ENCODE measurements at places on chromosomes 7 and 10. TPM values are rescaled to one million over a fixed set of nuclear protein-coding genes. Genes with fewer than 3 reads are reported as not detected.

Gene EDRF1
- polyA plus RNA-seq: 43.1 TPM

Gene LRRC17
- polyA plus RNA-seq: 2.6 TPM

Gene TMEM178B
- 0.68 TPM for polyA plus RNA-seq

Gene IGFBP3
- 96.0 TPM for polyA plus RNA-seq

Gene OPN1SW
- polyA plus RNA-seq: 0.07 TPM

Gene SEMA4G
- 1.2 TPM for polyA plus RNA-seq

DNA sequence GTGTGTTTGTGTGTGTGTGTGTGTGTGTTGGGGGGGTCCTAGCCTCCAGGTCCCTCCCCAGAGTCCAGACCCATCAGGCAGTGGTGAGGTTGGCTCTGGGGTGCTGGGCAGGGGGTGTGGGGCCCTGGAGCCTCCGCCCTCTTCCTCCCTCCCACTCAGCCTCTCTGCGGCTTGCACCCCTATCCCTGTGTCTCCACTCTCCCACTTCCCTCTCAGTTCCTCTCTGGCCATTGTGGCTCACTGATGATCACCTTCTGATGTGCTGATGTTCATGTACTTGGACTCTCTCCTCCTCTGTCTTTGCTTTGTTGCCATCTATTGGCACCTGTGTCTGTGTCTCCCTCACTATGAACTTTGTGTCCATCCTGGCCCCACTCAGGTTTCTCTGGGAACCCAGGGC lies 298.7 kb downstream of the ZEB1 start:
- DNase-seq: no peak
- H3K36me3 ChIP-seq: no peaks in the 10 kb centered on the region
- peaks cover 8% of the 10 kb centered on the region for H3K4me1 ChIP-seq
- no peak overlapping the region for H3K4me3 ChIP-seq

DNA sequence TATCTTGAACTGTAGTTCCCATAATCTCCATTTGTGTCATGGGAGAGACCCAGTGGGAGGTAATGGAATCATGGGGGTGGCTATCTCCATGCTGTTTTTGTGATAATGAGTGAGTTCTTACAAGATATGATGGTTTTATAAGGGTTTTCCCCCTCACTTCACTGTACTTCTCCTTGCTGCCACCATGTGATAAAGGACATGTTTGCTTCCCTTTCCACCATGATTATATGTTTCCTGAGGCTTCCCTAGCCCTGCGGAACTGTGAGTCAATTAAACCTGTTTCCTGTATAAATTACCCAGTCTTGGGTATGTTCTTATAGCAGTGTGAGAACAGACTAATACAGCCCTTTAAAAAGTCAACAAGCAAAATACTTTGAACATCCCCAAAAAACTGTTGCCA lies 427.7 kb downstream of the HTR7 start:
- H3K4me1 ChIP-seq: no peaks in the 10 kb centered on the region
- no peaks in the 10 kb centered on the region for H3K27me3 ChIP-seq
- H3K27ac ChIP-seq: no peak overlapping the region
- no peaks in the 10 kb centered on the region for H3K36me3 ChIP-seq
- no peak for DNase-seq

GRCh38 chr10:283916-284356 lies 148.7 kb downstream of the ZMYND11 start:
- no peaks in the 10 kb centered on the region for H3K4me1 ChIP-seq
- no peak for DNase-seq
- H3K36me3 ChIP-seq: no peaks in the 10 kb centered on the region
- H3K4me3 ChIP-seq: no peak overlapping the region

DNA sequence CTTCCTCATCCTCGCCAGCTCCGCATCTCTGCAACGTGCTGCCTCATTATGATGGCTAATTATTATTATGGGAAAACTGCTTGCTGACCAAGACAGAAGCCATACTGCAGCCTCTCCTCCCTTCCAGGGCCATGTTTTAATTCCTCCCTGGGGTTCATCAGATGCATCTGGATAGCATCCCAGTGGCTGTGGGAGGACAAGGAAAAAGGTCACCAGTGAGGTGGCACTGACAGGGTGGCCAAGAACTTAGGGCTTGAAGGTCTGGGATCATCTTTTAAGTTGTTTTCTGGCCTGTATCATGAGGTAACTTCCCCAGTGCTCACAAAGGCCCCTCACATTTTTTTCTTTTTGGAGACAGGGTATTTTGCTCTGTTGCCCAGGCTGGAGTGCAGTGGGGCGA lies 39.6 kb downstream of the KCNH2 start:
- peaks cover 9% of the 10 kb centered on the region for H3K27me3 ChIP-seq
- DNase-seq: no peak
- H3K4me3 ChIP-seq: no peak overlapping the region

DNA sequence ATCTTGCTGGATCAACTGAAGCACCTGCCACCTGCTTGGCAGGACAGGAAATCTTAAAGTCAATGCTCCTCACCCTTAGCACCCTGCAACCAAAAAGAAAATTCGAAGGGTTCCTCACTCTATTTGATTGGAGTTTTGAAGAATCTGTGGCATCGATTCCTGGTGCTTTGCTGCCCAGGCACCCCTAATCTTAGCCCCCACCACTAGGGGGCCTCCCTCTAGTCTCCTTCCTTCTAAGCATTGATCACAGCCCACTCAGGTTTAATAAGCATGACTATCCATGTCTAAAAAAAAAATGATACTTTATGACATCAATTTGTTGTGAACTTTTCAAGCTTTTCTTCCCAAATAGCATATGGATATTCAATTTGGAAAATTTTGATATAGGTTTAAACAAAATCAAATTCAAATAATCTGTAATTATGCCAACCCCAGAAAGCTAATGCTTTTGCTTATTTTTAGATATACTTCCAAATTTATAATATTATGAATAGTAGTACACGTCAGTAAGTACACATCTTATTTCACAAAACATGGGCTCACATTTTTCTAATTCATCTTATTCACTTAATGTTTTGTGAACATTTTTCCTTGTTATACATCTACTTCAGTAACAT lies 45.3 kb downstream of the NRG3 start:
- no peaks in the 10 kb centered on the region for H3K4me1 ChIP-seq
- no peak overlapping the region for H3K4me3 ChIP-seq
- H3K36me3 ChIP-seq: no peaks in the 10 kb centered on the region
- no peaks in the 10 kb centered on the region for H3K27me3 ChIP-seq
- no peak for DNase-seq

DNA sequence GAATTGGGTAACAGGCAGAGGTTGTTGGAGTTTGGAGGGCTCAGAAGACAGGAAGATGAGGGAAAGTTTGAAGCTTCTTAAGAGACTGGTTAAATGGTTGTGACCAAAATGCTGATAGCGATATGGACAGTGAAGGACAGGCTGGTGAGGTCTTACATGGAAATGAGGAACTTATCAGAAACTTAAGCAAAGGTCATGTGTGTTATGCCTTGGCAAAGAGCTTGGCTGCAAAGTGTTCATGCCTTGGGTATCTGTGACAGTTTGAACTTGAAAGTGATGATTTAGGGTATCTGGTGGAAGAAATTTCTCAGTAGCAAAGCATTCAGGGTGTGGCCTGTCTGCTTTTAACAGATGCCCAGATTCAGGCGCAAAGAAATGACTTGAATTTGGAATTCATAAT lies 64.5 kb upstream of the EEPD1 start:
- no peak overlapping the region for H3K27ac ChIP-seq
- no peak for DNase-seq
- no peak overlapping the region for H3K4me3 ChIP-seq
- H3K4me1 ChIP-seq: no peaks in the 10 kb centered on the region
- H3K27me3 ChIP-seq: no peaks in the 10 kb centered on the region

DNA sequence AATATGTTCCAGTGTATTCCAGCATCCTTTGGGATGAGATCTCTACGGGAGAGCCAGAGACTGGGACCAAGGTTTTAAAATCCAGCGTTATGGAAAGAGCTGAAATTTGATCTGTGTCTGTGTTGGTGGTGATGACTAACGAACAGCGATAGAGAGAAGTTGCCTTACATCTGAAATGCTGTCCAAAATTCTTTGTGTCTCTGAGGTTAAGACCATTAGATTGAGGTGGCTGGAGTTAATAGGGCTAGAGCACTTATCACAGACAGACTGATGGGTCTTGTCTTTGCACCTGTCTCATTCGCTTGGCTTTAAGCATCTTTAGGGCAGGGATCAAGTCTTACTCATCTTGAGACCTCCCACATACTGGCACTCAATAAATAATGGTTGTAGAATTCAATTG lies 41.0 kb upstream of the RAPGEF5 start:
- no peaks in the 10 kb centered on the region for H3K36me3 ChIP-seq
- H3K27ac ChIP-seq: no peak overlapping the region
- no peak for DNase-seq
- peaks cover 11% of the 10 kb centered on the region for H3K4me1 ChIP-seq
- no peaks in the 10 kb centered on the region for H3K27me3 ChIP-seq

DNA sequence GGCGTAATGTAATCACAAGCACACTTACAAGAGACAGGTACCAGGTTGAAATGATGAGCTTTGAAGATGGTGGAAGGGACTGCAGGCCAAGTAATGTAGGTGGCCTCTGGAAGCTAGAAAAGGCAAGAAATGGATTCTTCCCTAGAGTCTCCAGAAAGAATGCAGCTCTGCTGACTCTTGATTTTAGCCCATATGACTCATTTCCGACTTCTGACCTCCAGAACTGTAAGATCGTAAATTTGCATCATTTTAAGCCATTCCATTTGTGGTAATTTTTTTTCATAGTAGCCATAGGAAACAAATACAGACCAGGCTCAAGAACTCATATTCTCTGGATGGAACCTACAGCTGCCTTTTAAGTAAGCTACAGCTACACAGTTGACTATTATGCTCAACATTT lies 315.5 kb downstream of the MAGI2 start:
- H3K4me1 ChIP-seq: no peaks in the 10 kb centered on the region
- no peaks in the 10 kb centered on the region for H3K36me3 ChIP-seq
- DNase-seq: no peak

GRCh38 chr7:144439717-144440205 lies 36.3 kb upstream of the NOBOX start:
- H3K27ac ChIP-seq: no peak overlapping the region
- no peaks in the 10 kb centered on the region for H3K4me1 ChIP-seq
- H3K4me3 ChIP-seq: no peak overlapping the region
- no peak for DNase-seq
- no peaks in the 10 kb centered on the region for H3K27me3 ChIP-seq
- no peaks in the 10 kb centered on the region for H3K36me3 ChIP-seq

GRCh38 chr10:112389271-112389822 lies 15.4 kb downstream of the ACSL5 start:
- no peak overlapping the region for H3K27ac ChIP-seq
- H3K4me1 ChIP-seq: no peaks in the 10 kb centered on the region

- no peak for DNase-seq
- H3K36me3 ChIP-seq: no peaks in the 10 kb centered on the region
- H3K27me3 ChIP-seq: no peaks in the 10 kb centered on the region
- no peaks in the 10 kb centered on the region for H3K4me1 ChIP-seq
- no peak overlapping the region for H3K4me3 ChIP-seq
These were observed 33.3 kb downstream of the PLPP4 start for GRCh38 chr10:120490288-120490687.

GRCh38 chr10:35938160-35938559 lies 296.1 kb upstream of the FZD8 start:
- H3K4me1 ChIP-seq: no peaks in the 10 kb centered on the region
- no peak overlapping the region for H3K27ac ChIP-seq

- H3K27ac ChIP-seq: no peak overlapping the region
- no peaks in the 10 kb centered on the region for H3K4me1 ChIP-seq
- H3K4me3 ChIP-seq: no peak overlapping the region
These were observed 66.5 kb downstream of the RAB11FIP2 start for GRCh38 chr10:117980216-117980615.

DNA sequence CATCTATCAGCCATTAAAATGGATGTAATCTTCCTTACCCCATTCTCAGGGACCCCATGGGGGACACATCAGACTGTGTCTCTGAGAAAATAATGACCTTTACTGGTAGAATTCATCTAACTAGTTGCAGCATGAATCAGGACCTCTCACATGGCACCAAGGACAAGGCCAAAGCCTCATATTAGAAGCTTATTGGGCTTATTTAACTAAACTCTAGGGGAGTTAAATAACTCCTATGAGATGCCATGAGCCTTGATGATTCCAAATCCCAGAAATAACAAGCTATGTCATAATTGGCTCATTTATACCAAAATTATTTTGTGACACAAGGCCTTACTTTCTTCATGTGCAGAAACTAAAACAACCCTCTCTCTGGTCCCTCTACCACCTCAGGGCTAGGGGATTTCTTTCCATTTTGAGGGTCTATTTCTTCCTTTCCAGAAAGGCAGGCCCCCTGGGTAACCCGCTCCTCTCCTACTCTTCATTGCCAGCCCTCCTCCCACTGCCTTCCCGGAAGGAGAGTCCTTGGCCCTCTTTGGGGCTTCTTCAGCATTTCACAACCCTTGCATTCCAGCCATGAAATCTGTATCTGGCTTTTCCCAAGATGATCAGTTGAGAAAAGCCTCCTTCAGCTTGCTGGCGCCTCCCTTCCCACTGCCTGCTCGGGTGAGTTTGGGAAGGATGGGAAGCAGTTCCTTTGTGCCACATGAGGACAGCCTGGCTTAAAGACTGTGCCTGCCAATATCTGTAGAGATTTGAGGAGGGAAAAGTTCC lies 41.8 kb upstream of the TRIM8 start:
- H3K4me3 ChIP-seq: no peak overlapping the region
- no peak for DNase-seq
- no peaks in the 10 kb centered on the region for H3K27me3 ChIP-seq
- peaks cover 46% of the 10 kb centered on the region for H3K36me3 ChIP-seq
- H3K27ac ChIP-seq: peak overlapping the region; percentile 20

- H3K4me3 ChIP-seq: no peak overlapping the region
- no peaks in the 10 kb centered on the region for H3K36me3 ChIP-seq
- H3K27me3 ChIP-seq: no peaks in the 10 kb centered on the region
- H3K4me1 ChIP-seq: peaks cover 47% of the 10 kb centered on the region
These were observed 190.0 kb downstream of the FAM107B start for GRCh38 chr10:14584661-14585060.

- H3K4me1 ChIP-seq: no peaks in the 10 kb centered on the region
- no peak overlapping the region for H3K27ac ChIP-seq
- H3K27me3 ChIP-seq: no peaks in the 10 kb centered on the region
- H3K4me3 ChIP-seq: no peak overlapping the region
These were observed 264.1 kb downstream of the OTUD1 start for GRCh38 chr10:23702977-23703414.

- H3K27ac ChIP-seq: no peak overlapping the region
- no peaks in the 10 kb centered on the region for H3K4me1 ChIP-seq
- no peak overlapping the region for H3K4me3 ChIP-seq
- DNase-seq: no peak
- no peaks in the 10 kb centered on the region for H3K27me3 ChIP-seq
These were observed 1.4 kb downstream of the BCCIP start for GRCh38 chr10:125824736-125825135.
